ENCODE measurements at places on chromosomes 3 and 15. TPM values are rescaled to one million over a fixed set of nuclear protein-coding genes. Genes with fewer than 3 reads are reported as not detected.

- no peak overlapping the region for H3K27ac ChIP-seq
- no peak overlapping the region for H3K4me3 ChIP-seq
- DNase-seq = peak; percentile 82
- peaks cover 3% of the 10 kb centered on the region for H3K4me1 ChIP-seq
- H3K36me3 ChIP-seq = no peaks in the 10 kb centered on the region
Measured at GRCh38 chr15:58070801-58071418, 5.4 kb upstream of the ALDH1A2 start.

The GNB4 gene
- 83.3 TPM for total RNA-seq

DNA sequence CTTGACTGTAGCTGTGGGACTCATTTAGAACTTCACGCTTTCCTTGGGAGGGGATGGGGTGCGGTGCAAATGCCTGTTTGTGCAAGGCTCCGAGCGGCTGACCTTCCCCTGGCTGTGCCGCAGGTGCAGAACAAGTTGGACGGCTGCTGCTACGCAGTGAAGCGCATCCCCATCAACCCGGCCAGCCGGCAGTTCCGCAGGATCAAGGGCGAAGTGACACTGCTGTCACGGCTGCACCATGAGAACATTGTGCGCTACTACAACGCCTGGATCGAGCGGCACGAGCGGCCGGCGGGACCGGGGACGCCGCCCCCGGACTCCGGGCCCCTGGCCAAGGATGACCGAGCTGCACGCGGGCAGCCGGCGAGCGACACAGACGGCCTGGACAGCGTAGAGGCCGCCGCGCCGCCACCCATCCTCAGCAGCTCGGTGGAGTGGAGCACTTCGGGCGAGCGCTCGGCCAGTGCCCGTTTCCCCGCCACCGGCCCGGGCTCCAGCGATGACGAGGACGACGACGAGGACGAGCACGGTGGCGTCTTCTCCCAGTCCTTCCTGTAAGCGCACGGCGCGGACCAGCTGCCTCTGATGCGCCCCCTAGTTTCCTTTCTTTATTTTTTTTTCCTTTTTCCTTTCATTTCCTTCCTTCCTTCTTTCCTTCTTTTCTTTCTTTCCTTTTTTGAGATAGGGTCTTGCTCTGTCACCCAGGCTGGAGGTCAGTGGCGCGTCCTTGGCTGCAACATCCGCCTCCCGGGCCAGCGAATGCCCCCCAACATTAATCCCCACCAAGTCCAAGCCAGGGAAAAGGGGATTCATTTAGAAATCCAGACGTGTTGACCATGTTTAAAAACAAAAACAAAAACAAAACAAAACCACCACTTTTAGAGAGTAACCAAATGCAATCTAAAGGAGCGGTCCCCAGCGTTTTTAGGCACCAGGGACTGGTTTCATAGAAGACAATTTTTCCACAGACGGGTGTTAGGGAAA lies 42.7 kb downstream of the EIF2AK4 start:
- H3K4me3 ChIP-seq = peak overlapping the region; percentile 58
- peak overlapping the region; percentile 44 for H3K27ac ChIP-seq
- no peaks in the 10 kb centered on the region for H3K27me3 ChIP-seq
- H3K36me3 ChIP-seq = no peaks in the 10 kb centered on the region
- H3K4me1 ChIP-seq = peaks cover 13% of the 10 kb centered on the region

- H3K27me3 ChIP-seq = no peaks in the 10 kb centered on the region
- peaks cover 7% of the 10 kb centered on the region for H3K36me3 ChIP-seq
- no peak overlapping the region for H3K4me3 ChIP-seq
- peaks cover 7% of the 10 kb centered on the region for H3K4me1 ChIP-seq
Measured at GRCh38 chr15:64857421-64857820, 15.7 kb downstream of the PLEKHO2 start.
